ENCODE measurements at places on chromosomes 1 and 21.

GRCh38 chr1:1755426-1755825, 22.8 kb downstream of the NADK start:
- DNase-seq, result no peak

GRCh38 chr1:64898107-64898861, 68.1 kb downstream of the JAK1 start:
- DNase-seq, result no peak

GRCh38 chr1:108889706-108890384, 13.1 kb downstream of the GPSM2 start:
- DNase-seq, result no peak

GRCh38 chr1:61635557-61635956, 89.4 kb downstream of the TM2D1 start:
- no peak for DNase-seq

DNA sequence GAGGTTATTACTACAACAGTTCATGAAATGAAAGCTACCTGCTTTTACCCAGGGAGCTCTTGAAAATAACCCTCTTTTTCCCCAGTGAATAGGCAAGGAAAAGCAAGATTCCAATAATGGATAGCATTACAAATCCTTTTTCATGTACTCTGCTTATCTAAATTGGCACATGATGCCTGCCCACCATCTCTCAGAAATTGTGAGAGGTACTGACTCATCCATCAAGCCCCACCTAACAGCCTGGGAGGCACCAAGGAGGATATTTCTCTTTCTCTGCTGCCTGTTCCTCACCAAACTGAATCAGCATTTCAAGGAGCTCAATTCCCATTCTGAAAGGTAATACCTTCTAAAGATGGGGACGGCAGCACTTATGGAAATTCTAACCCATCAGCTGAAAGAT, 34.4 kb downstream of the PALMD start:
- no peak for DNase-seq

DNA sequence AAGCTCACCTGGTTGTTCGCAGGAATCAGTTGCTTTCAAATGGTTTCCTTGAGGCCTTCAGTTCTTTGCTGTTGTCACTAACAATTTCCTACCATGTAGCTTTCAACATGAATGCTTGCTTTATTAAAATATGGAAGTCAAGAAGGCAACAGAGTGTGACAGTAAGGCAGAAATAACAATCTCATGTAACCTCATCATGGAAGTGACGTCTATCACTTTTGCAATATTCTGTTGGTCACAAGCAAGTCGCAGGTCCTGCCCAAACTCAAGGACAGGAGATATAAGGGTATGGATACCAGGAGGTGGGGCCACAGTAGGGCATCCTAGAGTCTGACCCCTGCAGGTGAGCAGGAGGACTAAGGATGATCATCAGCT, 296.8 kb upstream of the ZP4 start:
- DNase-seq, result no peak

GRCh38 chr1:181219938-181220337, 131.4 kb downstream of the IER5 start:
- DNase-seq, result no peak

DNA sequence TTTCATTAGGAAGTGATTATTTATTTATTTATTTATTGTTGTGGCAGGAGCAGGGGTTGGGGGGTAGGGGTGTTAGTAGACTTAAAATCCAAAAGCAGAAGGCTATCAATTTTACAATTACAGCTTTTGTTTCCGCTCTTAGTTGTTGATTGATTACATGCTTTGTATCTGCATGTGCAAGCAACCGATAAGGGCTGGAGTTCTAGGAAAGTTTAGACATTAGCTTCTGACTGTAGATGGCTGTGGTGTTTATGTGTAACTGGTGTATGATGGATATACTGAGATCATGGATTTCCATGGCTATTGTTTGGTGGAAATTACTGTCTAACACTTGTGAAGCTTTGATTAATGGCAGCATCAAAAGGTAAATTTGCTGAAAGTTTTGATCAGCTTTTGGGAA, 2.8 kb downstream of the ST6GALNAC5 start:
- DNase-seq, result no peak

DNA sequence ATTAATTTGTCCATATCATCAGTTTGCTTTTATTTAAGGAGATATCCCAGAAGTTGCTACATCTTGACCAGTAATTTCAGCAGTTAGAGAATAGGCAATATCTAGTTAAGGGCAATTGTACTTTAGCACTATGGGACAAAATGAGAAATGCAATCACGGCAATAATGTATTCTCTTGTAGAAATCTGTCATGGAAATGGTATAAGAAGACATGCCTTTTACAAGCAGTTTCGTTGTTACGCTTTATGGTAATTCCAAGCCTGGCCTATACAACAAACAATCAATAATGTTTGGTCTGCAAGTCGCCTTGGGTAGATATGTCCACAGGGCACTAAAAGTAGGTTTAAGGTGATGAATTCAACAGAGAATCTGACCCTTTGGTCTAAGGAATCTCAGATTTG, 1.2 kb upstream of the NOS1AP start:
- no peak for DNase-seq

DNA sequence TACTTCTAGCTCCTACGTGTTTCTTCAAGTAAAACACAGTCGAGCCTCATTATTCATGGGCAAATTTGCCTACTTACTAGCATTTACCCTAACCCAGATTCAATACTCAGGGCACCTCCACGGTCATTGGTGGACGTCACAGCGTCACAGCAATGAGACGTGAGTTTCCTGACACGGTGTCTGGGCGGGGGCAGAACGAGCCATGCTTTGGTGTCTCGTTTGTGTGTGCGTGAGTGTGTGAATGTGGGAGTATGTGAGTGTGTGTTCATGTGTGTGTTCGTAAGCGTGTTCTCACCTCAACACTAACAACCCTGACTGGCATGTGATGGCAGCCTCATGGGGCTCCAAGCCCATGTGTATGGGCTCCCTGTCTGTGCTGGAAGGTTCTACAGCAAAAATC, 17.5 kb upstream of the COL18A1 start:
- peak; percentile 4 for DNase-seq

- no peak for DNase-seq
Measured at GRCh38 chr1:5664081-5664768, 328.0 kb downstream of the NPHP4 start.

DNA sequence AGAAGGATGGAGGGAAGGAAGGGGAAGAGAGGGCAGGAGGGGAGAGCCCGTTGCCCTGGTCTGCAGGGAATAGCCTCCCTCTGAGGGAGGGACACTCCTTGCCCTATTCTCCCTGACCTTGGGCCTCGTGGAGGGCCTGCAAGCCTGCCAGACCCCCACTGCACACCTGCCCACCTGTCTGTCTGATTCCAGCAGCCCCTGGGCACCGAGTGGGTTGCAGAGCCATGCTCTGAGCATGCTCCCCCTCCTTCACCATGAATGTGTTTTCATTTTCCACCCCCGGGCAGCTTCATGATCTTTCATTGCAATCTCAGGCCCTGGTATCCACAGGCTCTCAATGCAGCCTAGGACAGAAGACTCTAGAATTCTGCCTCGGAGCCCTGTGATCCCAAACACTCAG, 5.1 kb upstream of the NPHP4 start:
- peak; percentile 8 for DNase-seq

- DNase-seq, result no peak
Measured at GRCh38 chr1:209702832-209703231, 1.8 kb upstream of the HSD11B1 start.

DNA sequence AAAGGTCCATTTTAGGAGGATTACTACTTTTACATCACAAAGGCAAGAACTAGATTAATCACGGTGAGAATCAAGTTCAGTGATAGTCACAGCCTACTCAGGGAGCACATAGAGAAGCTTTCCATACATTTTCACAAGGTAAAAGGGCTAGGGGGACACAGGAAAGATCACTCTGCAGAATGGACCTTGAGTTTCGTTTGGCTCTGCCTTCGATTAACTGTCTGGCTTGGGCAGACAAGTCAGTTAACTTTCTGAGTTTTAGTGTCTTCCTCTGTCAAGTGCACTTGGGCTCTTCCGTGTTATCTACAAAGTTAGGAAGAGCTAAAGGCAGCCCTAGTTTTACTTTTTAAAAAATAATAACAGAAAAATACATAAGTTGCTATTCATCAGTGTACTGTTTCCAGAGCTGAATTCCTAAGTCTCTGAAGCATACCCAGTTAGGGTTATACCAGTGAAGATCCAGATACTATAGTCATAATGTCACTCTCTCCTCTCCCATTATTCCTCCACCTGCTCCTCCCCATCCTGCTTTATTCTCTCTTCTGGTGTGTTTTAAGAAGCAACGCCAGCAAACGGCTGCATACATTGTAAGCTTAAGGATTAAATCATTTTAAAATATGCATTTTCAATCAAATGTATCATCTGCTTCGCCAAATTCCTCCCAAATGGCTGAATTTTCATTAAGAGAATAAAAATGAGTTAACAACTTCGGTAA, 1.7 kb downstream of the CEP170 start:
- no peak for DNase-seq

DNA sequence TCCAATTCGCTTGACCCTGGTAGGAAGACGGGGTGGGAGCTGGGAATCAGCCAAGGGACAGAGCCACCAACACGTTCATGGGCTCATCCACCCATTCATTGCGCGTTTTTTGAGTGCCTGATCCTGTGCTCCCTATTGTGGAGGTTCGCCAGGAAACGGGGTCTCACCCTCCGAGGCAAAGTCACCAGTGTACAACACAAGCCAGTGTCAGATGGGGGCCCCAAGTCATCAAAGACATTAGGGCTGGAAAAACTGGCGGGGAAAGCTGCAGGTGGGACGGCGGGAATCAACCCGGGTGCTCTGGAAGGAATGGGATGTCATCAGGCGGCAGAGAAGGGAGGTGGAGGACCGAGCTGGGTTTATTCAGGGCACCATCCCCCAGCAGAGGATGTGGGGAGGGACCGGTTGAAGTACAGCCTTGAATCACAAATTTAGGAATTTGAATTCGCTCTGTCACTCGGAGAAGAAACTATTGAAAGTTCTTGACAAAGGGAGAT, 667 bp upstream of the NID1 start:
- DNase-seq, result no peak

DNA sequence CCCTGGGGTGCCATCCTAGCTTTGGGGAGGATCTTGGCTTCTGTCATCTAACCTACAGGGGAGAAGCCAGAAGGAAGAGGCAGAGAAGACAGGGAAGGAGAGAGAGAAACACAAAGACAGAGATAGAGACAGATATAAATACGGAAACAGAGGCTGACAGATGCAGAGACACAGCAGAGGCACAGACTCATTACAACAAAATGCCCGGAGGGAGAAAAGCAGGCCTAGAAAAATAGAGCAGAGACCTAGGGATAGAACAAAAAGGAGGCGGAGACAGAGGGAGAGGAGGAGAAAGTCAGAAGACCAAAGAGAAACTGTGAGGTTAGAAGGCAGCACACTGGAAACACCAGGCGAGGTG, 1.9 kb downstream of the PEAR1 start:
- DNase-seq, result no peak

GRCh38 chr1:92952714-92953113, 8.5 kb downstream of the DIPK1A start:
- DNase-seq, result no peak

- DNase-seq, result no peak
Measured at GRCh38 chr1:241950390-241950789, 7.2 kb upstream of the BECN2 start.

- peak; percentile 12 for DNase-seq
Measured at GRCh38 chr21:45415943-45416611, 11.1 kb downstream of the COL18A1 start.

GRCh38 chr1:154812877-154813276, 57.2 kb downstream of the KCNN3 start:
- no peak for DNase-seq

GRCh38 chr1:153532181-153532580, 3.6 kb downstream of the S100A6 start:
- DNase-seq, result no peak

- no peak for DNase-seq
Measured at GRCh38 chr1:224080115-224080774, 33.7 kb upstream of the FBXO28 start.

DNA sequence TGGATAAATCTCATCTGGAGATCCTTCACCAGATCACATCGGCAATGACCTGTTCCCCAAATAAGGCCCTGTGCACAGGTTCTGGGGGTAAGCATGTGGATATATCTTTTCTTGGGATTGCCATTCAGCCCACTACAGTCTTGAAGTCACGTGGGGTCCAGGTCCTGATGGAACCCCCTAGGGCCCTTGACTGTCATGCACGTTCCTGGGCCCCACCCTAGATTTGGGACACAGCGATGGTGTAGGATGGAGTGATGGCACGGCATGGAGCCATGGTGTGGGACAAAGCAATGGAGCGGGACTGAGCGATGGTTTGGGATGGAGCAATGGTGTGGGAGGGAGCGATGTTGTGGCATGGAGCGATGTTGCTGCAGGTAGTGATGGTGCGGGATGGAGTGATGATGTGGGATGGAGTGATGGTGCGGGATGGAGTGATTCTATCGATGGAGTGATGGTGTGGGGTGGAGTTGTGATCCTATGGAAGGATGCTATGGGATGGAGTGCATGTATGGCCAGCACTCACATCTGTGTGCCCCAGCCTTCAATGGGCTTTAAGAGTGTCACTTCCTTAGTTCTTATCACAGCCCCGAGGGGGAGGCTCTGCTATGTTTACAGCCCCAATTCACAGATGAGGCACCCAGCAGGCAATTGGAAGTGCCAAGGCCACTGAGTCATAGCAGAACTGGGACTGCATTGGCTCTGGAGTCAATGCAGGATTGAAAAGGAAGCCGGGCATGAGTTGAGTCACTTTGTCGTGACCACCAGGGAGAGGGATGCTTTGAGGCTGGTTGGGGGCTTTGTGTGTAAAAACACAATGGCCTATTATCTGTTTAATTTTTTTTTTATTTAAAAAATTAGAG, 97.0 kb upstream of the C1orf174 start:
- no peak for DNase-seq

GRCh38 chr21:36096398-36097290, 26.8 kb downstream of the CBR1 start:
- DNase-seq, result no peak

GRCh38 chr1:64315402-64315801, 112.0 kb downstream of the UBE2U start:
- DNase-seq, result no peak

GRCh38 chr1:155077346-155077745, 1.3 kb upstream of the EFNA3 start:
- no peak for DNase-seq

GRCh38 chr1:60283690-60284089, 210.1 kb upstream of the C1orf87 start:
- no peak for DNase-seq

- no peak for DNase-seq
Measured at GRCh38 chr1:23296931-23297330, 47.2 kb downstream of the HNRNPR start.

DNA sequence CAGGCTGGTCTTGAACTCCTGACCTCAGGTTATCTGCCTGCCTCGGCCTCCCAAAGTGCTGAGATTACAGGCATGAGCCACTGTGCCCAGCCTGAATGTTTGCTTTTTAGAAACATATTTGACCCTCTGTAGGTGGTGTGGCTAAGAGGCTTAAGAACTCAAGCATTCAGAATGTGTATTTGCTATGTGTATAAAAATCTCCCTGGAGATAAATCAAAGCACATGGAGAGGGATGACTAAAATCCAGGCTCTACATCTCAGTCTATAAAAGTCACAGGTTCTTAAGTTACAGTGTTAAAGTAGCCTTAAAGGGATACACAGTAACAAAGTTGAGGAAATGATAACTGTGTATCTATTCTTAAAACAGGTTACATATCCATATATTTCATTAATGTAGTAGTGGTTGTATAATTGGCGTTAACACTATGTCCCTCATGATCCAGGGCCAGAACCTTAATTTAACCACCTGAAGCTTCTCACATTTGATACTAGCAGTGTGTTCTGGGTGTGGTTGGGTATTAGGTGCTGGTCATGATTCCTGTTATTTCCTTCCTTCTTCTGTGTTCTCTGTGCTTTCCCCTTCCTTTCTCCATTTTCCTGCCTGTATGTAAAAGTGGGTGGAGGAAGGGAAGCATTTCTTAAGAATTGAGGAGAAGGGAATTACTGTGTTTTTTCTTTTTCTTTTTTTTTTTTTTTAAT, 16.2 kb downstream of the GIPC2 start:
- DNase-seq, result no peak

Measured in glutamatergic neuron (in vitro differentiated cells).